ENCODE measurements at places on chromosomes 5 and 9.

GRCh38 chr9:546235-546634 lies 295.3 kb upstream of the DMRT1 start:
- DNase-seq, result no peak

DNA sequence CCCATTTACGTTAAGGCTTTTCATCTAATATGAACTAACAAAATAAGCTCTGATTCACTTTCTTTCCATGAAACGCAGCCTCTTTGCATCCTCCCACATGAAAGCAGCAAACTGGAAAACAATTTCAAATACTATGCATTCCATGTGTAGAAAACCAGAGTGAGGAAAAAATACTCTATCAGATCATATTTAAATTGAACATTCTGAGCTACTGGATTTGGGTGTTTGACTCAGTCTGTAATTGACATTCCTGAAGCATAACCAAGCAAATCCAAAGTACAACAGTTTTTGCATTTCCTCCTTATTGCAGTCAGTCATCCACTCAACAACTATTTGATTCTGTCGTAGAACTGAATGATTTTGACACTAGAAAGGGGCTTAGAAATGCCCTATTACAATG lies 399.1 kb upstream of the NMUR2 start:
- no peak for DNase-seq

DNA sequence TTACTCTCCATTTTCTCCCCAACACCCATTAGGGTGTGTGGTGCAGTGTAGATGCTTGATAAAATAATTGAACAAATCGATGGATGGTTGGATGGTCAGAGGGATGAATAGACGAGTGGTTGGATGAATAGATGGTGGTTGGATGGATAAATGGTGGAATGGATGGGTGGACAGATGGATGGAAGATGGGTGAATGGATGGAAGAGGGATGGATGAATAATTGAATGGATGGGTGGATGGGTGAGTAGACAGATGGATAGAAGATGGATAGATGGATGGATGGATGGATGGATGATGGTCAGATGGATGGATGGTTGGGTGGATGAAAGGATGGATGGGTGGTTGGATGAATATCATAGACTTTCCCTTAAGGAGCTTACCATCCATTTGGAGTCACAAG lies 95.0 kb upstream of the BOD1 start:
- no peak for DNase-seq

DNA sequence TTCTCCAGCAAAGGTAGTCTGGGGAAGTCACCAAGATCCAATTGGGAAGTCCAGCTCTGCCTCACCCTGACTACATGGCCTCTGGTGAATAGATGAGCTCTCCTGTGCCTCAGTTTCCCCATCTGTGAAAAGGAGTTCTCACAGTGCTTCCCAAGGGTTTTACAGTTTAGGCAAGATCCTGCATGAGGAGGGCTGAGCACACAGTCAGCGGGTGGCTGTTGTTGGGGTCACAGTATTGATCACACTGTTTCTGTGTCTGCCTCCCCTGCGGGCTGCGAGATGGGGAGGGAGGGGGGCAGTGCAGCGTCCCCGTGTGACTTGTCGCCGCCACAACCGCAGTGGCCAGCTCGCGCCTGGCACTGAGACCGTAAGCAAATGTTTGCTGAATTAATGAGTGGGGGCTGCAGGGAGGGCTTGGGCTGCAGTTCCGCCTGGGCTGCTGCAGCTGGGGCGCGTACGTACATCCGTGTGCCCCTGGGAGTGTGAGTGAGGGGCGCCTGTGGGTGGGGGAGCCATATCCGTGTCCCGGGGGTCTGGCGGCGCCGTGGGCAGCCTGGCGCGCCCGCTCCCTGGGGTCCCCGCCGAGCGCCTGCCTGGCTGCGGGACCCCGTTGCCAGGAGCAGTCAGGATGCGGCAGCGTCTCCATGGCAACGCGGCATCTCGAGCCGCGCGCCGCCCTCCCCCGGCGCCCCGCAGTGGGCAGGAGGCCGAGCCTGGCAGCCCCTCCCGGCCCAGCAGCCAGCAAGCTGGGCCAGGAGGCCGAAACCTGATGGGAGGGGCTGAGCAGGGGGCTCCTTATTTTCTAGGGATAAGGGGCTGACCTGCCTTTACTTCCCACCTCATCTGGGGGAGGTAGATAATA lies 31.4 kb upstream of the PSD2 start:
- DNase-seq, result no peak

GRCh38 chr9:127773272-127773671 lies 5.2 kb downstream of the SH2D3C start:
- DNase-seq, result no peak

- DNase-seq, result no peak
Observed at GRCh38 chr5:39453606-39454005, 28.8 kb upstream of the DAB2 start.

DNA sequence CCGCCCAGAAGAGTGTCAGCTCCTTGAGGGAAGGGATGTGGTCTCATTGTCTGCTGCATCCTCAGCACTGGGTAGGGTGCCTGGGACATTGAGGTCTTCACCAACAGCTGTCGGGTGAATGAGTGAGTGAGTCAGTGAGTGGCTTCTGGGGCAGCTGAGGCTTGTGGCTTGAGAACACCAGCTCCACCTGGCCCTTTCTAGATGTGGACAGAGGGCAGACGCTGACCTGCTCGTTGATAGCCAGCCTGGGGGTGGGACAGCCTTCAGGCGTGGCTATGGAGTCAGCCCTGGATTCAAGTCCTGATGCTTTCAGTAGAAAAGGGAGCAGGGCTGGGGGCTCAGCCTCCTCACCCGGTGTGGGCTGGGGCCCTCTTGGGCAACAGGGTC lies 215.1 kb downstream of the C9orf50 start:
- no peak for DNase-seq

GRCh38 chr9:88915916-88916315 lies 75.4 kb upstream of the S1PR3 start:
- DNase-seq, result no peak

DNA sequence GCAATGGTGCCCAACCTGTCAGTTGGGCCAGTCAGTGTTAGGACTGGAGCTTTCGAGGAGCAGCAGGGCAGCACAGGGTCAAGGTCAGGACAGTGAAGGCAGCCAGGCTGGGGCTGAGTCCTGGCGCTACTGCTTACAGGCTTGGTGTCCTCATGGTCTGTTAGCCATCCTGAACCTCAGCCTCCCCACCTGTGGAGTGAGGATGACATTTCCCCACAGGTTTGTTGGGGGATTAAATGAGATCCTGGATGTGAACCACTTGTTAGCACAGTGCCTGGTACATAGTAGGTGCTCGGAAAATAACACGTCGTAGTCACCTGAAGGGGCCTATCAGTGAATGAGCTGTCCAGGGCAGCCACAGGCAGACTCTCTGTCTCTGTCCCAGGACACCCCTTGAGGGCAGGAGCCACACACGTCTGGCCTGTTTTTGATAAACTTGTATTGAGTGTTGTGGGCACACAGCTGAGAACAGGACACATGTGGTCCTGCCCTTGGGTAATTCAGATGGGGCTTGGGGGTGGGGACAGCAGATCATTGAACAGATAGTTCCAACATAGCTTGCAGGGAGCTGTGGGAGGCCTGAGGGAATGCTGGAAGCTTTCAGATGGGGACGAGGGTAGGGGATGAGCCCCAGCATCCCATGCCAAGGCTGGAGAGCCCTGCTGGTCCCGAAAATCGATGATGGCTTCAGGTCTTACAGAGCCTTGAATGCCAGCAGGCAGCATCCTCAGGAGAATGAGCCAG lies 69.3 kb downstream of the AMBP start:
- DNase-seq, result no peak

DNA sequence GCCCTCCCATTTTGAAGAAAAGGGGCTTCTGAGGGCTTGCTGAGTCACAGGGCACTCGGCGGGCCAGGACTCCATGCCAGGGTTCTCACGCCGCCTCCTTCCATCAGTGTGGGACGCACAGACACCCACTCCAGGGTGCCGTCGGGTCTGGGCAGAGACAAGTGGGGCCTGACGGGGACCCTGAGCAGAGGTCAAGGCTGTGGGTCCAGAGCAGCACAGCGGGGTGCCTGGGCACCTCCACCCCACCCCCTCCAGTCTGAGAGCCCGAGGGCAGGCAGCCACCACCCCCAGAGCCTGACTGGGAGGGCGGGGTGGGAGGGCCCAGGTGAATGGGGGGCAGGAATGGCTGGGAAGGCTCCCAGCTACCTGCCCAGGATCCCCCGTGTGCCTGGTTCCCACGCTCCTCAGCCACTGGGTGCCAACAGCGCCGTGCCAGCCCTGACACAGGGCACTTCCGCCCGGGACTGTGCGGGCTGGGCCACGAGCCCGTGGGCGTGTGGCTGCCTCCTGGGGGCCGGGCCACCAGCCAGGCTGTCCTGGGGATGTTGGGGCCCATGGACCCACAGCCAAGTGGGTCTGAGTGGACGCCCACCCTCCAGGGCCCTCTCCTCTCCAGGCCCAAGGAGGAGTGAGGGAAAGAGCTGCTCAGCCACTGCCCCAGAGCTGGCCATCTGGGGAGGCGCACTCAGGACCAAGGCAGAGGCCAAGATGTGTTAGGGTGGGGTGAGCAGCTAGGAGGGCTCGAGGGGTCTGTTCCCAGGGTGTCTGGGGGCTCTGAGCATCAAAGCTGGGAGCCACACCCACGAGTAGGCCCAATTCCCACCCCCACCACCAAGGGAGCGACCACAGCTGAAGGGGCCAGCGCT lies 10.1 kb upstream of the NRARP start:
- DNase-seq, result no peak

DNA sequence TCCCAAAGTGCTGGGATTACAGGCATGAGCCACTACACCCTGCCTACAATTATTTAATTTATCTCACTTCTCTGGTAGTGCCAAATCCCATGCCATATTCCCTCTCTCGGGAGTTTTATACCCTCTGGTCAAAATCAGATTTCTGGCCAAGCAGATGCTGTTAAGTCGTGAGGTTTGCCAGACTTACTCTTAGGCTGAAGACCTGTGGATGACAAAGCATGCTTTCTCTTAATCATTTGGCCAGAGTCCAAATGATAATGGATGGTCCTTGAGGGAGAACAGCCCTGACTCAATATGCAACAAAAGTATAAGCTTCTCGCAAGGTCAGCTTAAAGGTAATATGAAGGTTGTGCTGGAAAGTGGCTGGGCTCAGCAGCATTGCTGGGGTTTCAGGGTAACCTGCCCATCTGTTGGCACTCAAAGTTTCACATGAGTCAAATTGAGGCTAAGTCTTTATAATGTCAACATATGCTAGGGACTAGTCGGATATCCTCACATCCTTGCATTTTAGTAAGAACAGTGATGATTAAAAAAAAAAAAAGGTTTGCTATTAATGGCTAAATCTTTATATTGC lies 280.1 kb downstream of the KIF4B start:
- DNase-seq, result no peak

DNA sequence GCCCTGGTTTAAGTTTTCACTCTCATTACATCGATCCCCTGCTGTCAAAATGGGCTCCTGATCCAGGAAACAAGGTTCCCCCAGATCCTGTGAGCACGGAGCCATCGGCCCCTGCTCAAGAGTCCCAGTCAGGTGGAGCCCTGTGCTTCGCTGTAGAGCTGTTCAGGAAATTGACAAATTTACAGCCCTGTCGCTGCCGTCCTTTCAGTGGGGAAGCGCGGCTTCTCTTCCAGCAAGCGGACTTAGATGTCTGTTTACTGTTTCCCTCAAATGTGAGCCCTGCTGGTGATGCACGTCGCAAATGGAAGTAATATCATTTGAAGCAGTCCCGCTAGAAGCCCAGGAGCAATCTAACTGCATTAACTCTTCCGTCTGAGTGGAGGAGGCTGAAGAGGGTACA lies 760.9 kb upstream of the WWC1 start:
- no peak for DNase-seq
